Stimulated activated CD4-positive, alpha-beta T cell treated with anti-CD3 and anti-CD28 coated beads, Interleukin-12 subunit alpha, Interleukin-12 subunit beta, amount 100 ng/mL, for 48 hours (primary cell): ENCODE measurements at places on chromosomes 5 and 9.

GRCh38 chr5:162842727-162843126, 594.7 kb upstream of the CCNG1 start:
- DNase-seq = no peak

DNA sequence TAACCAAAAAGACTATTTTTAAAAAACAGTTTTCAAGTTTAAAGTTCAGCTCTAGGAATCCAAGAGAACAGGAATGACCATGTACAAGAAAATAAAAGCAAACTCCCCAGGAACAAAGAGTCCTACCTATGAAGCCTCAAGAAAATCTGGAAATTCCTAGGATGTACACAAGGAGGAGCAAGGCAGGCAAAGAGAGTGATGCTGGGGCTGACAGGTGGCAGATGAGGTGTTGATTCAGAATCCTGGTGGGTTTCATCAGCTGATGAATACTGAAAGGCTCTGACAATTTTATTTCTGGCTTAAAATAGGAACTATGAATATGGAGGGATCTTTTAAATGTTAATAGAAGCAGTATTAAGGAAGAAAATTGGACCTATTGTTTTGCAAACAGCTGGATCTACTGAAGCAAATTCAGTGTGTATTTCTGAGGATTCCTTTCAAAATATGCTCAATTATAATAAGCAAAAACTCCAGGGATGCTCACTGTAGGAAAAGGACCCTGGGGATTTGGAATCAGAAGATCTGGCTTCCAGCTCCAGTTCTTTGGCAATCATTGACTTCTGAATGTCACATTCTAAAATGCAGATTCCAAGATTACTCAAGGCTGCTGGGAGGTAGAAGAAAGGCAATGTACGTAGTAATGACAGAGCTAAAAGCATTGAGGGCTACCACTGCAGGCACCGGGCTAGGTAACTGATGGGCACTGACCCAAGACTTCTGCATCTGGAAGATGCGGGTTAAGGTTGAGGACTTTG, 28.0 kb upstream of the SH3RF2 start:
- no peak for DNase-seq

DNA sequence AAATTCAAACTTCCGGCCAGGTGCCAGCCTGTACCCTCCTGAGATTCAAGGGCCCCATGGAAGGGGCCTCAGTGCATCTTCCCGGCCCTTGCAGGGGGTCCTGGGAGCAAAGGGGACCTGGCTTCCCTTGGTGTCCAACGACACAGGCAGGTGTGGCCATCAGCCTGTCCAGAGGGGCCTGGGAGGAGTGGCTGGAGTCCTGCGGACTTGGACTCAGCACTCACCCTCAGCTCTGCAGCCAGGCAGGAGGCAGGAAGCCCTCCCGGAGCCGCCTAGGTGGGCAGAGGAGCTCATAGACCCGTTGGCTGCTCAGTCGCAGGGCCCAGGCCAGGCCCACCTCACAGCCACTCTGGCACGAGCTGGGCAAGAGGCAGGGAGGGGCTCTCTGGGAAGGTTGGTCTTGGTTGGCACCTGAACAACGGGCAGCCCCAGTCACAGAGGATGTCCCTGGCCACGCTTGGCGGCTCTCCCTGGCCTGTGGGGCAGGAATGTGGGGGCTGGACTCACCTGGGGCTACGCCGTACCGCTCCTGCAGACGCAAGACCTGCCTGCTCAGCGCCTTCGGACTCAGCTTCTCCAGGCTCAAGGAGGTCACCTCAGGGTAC, 53.8 kb upstream of the NRARP start:
- no peak for DNase-seq

DNA sequence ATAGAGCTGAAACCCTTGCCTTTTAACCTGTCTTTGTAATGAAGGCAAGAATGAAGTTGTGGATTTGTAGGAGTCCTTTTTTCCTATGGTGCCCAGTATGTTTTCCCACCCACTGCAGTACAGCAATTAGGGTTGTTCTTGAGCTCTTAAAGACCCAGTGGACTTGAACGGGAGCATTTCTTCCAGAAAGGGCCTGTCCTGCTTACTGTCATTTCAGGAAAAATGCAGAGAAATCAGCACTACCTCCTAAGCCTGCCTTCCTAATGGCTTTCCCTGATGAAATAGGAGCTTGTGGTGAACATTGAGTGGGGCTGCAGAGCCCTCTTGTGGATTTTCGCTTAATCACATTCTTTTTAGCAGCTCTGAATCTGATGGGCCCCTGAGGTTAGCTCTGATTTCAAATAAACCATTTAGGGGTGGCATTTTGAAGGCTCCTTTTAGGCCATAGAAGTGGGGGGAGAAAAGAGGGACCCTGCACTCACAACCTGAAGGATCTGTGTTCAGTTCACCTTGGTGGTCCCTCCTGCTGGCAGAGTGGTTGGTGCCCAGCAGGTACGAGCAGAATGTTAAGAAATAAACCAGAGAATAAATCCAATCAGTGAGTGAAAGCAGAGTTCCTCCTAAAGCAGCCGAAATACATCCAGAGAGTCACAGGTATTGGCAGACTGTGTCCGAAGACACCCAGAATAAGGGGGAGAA, 188.0 kb upstream of the KLF9 start:
- DNase-seq = peak; percentile 15

DNA sequence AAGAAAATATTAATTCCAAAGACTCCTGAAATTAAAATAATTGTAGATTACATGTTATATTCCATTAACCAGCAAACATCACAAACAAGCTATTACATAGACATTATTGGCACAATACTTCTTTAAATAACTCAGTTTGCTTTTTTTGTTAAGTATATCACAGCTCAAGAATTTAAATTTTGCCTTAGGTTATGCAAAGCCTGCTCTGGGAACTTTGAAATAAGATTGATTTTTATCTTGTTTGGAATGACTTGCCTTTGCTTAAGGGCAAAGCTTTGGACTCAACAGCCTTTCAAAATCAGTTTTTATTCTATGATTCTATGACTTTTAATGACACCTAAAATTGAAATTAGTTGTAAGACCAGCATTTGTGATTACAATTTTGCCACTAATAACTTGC, 78.2 kb downstream of the ALDH7A1 start:
- no peak for DNase-seq

DNA sequence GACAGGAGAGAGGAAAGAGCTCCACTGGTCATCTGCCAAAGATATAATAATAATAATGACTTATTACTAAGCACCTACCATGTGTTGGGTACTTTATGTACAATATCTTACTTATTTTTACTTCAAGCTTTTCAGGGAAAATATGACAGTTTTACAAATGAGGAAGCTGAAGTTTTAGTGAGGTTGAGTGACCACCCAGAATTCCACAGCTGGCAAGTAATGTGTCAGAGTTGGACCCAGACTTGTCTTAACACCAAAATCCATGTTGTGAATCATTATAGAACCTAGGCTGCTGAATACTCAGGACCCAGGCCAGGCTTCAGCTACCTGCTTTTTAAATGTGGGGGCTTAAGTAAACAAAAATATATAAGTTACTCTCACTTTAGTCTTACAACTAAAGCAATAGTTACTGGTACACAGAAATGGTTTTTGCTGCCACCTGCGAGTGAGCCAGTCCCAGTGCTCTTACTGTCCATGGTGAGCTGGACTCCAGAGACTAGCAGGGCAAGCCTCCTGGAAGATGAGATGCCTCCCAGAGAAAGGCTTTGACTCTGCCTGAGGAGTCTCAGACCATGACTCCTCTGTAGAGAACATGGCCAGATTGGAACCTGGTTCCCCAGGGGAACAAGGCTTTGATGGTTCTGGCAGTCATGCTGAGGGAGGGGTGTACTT, 29.9 kb downstream of the RUSC2 start:
- no peak for DNase-seq

DNA sequence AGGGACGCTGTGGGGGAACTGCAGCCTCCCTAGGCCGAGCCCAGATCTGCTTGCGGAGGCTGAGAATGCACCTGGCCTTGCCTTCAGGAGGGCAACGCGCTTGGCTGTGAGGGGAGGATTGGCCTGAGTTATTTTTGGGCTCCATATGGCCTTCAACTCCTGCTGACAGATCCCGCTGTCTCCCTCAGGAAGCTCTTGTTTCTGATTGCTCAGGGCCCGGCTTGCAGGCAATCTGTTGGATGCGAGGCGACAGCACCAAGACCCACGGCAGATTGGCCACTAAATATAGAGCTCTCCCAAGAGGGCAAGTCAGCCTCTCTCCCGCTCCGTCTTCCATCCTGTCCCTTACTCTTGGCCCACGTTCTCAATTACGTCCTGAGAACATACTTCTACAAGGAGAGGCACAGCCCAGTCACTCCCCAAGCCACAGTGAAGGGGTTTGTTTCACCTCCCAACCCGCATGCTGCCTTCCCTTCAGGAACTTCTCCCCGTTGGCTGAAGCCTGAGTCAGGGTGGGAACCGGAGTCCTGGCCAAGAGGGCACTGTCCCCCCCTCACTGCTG, 53.6 kb downstream of the RASGEF1C start:
- no peak for DNase-seq

DNA sequence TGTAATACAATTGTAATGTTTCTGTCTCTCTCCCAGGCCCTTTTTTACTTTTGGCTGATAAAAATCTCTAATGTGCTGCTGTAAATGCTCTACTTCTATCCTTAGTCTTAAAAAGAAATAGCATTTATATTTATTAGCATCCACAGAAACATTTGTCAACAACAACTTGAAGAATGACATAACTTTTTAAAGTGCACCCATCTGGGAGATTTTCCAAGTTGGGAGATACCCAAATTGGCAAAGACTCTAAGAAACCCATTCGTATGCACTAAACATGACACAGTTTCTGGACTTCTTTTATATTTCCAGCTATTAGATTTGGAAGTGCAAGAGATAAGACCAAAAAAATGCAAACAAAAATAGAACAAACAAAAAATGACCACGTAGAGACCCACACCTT, 2287.4 kb upstream of the WWC1 start:
- DNase-seq = no peak

- DNase-seq = no peak
Observed at GRCh38 chr5:21237461-21237860, 1249.5 kb upstream of the CDH18 start.

- DNase-seq = no peak
Observed at GRCh38 chr5:68389618-68390017, 174.1 kb downstream of the PIK3R1 start.

DNA sequence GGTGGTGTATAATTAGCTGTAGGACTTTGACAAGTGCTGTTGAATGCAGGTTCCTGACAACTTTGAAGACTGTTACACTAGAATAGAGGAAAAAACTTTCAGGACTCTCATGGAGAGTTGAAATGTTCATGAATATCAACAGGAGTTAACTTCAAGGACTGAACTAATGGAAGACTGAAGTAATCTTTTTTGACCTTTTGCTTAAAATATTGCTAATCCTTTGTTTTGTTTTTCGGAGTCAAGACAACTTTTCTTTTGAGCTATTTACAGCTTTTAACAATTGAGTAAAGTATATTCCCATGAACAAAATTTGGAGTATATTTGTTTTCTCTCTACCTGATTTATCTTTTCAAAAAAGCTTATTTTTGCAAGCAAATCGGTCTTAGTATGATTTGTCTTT, 34.1 kb upstream of the MTMR12 start:
- DNase-seq = no peak

DNA sequence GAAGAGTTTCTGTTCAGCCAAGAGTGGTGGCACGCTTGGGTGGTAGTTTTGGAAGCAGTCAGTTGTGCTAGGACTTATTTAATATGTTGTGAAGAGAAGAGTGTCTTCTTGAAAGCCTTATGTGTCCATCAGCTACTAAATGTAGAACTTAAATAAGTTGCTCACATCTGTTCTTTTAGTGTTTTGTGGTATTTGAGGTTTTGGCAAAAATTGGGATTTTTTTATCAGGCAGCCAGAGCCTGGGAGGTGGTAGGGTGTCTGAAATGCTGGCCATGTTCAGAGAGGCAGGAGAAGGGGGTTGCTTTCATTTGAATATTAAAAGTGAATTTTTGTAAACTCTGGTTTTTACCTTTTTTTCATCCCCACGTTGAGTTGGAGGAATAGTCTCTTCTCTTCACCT, 24.2 kb upstream of the ZBTB34 start:
- DNase-seq = no peak

DNA sequence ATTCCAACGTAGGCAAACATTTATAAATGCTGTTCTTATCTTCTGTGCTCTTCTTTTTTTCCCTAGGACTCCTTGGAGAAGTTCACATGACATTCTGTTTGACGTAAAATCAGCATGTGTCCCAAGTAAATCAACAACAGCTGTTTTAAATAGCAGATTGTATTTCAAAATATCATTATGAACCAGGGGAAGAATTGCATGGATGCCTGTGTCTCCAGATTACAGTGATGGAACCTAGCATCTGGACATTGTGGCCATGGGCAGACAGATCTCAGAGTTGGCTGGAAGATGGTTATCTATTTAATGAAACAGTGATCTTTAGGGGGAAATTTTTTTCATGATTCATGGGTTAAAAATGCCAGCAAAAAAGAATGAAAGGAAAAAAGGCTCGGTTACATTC, 222.0 kb downstream of the MAN2A1 start:
- DNase-seq = no peak

GRCh38 chr5:135449644-135450043, 2.5 kb upstream of the DCANP1 start:
- DNase-seq = no peak

- no peak for DNase-seq
Observed at GRCh38 chr9:90974643-90975245, 173.1 kb downstream of the SYK start.

DNA sequence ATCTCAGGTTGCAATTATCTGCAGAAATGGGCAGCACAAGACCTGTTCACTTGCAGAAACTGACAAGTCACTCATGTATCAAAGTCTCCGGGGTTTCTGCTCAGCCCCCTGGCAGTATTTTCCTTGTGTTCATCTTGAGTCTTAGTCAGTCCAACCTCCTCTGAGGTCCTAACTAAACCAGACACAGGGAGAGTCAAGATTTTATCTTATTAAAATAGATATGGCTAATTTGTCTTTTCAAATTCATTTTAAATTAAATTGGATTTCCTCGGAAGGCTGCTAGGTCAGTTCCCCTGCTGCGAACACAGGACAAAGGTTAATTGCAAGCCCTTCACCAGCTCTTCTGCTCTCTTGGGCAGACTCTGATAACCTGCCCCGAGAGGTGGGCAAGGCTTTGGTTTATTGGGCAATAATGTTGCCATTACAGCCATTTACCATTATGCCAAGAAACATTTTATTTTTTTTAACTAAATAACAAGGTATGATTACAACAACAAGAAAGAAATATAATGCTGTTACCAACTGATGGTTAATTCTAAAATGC, 103.5 kb downstream of the MAPKAP1 start:
- no peak for DNase-seq

DNA sequence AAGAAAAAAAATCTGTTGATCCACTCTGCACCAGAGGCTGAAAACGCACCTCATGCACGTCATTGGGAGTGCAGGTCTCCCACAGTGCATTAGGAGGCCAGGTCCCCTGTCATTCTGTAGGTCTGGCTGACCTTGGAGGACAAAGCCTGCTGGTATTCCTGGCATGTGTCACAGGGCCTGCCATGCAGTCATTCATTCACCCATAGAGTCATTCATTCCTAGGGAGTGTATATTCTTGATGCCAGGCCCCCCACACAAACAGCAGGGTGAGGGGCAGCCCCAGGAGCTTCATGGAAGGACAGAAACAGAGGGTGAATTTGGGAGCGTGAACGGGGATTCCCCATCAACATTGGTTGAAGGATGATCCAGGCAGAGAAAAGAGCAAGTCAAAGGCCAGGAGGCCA, 2.2 kb downstream of the GBGT1 start:
- DNase-seq = no peak
